Stimulated activated CD8-positive, alpha-beta memory T cell treated with anti-CD3 and anti-CD28 coated beads, Interleukin-7, amount 100 ng/mL, for 1 hour (primary cell): ENCODE measurements at places on chromosomes 3 and 15.

GRCh38 chr3:8967553-8967952 is 4.3 kb upstream of the RAD18 start:
- DNase-seq = no peak

DNA sequence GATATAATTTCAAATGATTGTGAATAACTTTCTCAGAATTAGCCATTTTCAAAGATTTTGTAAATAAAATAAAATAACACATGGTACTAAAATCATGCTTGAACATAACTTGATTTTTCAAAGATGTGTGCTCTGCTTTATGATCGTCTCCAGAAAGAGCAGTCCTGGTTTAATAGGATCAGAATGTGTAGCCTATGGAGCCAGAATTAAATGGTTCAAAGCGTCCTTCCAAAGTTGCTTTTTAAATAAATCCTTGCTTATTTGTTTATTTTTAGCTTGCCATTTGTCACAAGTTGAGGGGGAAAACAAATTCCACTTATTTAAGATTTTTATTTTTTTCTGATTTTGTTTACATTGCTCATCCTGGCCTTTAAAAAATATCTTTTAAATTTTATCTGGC is 123.7 kb upstream of the SPRED1 start:
- no peak for DNase-seq

DNA sequence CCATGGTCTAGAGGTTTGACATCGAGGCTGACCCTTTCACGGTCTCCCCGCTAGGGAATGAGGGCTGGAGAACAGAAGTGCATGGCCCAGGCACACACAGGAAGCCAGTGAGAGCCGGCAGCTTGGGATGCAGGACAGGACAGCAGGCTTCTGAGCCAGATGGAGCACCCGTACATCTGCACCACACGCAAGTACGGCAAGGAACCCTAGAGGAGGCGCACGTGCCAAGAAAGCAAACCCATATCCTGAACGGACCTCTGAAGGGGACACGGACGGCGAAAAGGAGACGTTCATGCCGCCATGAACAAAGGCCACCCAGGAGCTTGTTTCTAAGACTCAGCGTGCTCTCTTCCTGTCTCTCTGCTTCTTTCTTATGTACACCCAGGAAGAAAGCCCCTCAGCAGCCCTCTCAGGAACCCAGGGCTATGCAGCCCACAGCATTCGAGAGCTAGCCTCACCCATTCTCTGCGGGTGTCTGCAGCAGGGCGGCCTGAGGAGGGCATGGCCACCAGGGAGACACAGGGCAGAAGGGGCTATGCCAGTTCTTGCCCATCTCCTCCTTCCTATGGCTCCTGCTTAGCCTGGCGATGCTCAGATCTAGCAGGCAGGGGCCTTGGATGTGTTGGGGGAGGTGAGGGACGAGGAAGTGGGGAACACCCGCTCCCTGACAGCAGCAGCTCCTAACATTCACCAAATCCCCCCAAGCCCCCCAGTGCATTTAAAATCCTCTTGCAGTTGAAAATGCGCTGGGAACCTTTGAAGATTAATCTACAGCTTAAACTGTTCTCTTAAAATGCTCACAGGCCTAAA is 81.3 kb downstream of the PCSK6 start:
- DNase-seq = no peak

GRCh38 chr3:166462891-166463470 is 625.8 kb upstream of the BCHE start:
- no peak for DNase-seq

- no peak for DNase-seq
These were observed 65.2 kb downstream of the GTPBP8 start for GRCh38 chr3:113055961-113056360.

DNA sequence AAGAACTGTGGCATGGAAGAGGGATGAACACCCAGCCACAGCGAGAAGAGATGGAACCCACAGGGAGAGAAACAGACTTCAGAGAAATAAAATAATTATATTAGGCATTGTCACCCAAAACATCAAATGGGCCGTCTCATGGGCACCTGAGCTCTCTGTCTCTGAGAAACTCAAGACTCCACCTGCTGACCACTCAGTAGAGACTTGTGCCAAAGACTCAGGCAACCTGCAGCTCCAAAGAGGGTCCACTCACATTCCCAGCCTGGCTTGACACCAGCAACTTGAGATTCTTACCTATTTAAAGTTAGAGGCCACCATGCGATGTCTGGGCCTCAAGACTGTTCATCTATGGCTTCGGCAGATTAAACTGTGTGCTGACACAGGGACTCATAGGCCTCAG is 12.0 kb downstream of the SEMA5B start:
- DNase-seq = no peak

DNA sequence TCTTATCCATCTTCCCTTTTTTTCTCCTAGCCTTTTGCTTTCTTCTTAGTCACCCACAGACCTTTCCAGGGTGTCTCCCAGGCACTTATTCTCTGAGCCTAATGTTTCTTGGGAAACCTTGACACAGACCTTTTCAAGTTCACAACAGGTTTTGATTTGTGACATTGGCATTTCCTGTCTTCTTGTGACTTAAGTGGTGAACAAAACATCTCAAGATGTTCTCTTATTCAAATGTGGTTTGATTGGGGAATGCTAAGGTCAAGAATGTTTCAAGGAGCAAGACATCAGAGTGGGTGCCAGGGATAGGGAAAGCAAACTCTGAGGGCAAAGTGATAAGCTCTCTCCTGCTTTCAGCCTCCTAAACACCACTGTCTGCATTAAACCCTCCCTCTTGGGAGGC is 68.2 kb upstream of the GSK3B start:
- no peak for DNase-seq
